Stimulated activated CD4-positive, alpha-beta T cell treated with anti-CD3 and anti-CD28 coated beads, Interleukin-12 subunit alpha, Interleukin-12 subunit beta, amount 100 ng/mL, for 4 hours (primary cell): ENCODE measurements at places on chromosomes 11 and 22.

DNA sequence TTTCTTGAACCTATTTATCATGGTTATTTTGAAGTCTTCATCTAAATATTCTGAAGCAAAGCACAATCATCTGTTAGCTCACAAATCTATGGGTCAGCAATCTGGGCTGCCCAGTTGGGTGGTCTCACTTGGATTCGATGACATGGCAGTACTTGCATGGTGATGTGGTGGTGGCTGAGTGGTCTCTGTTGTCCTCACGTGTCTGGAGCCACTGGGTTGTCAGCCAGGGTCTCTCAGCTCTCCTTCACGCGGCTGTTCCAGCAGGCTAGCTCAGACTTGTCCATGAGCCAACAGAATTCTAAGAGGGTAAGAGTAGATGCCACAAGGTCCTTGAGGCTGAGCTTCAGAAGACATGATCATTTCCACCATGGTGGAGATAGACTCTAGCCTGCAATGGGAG is 66.4 kb upstream of the KCNQ1OT1 start:
- DNase-seq = no peak

GRCh38 chr11:94964934-94965333 is 8.4 kb downstream of the CWC15 start:
- DNase-seq = no peak

GRCh38 chr22:48222742-48223487 is 1460.5 kb downstream of the TBC1D22A start:
- no peak for DNase-seq

GRCh38 chr11:62865635-62866034 is 15.1 kb upstream of the SLC3A2 start:
- no peak for DNase-seq

- peak; percentile 92 for DNase-seq
Observed at GRCh38 chr11:62881579-62882430, 1.1 kb downstream of the SLC3A2 start.

DNA sequence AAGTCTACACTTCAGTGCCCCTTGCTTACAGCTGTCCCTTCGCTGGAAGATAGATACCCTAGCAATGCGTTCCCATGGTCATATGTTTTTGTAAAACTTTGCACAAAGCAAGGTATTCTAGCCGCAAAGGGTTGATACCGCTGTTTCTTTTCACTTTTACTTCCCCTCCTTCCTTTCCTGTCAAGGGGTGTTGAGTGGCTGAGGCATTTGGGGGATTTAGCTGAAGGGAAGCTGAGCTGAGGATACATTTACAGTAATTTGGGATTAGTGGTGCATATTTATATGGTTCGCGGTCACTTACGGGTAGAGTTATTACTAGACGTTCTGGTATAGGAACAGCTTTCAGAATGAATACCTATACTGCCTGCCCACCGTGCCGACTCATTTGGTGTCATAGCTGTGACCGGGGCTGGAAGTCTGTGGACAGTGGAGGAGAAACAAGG is 86.9 kb upstream of the WNT11 start:
- no peak for DNase-seq

DNA sequence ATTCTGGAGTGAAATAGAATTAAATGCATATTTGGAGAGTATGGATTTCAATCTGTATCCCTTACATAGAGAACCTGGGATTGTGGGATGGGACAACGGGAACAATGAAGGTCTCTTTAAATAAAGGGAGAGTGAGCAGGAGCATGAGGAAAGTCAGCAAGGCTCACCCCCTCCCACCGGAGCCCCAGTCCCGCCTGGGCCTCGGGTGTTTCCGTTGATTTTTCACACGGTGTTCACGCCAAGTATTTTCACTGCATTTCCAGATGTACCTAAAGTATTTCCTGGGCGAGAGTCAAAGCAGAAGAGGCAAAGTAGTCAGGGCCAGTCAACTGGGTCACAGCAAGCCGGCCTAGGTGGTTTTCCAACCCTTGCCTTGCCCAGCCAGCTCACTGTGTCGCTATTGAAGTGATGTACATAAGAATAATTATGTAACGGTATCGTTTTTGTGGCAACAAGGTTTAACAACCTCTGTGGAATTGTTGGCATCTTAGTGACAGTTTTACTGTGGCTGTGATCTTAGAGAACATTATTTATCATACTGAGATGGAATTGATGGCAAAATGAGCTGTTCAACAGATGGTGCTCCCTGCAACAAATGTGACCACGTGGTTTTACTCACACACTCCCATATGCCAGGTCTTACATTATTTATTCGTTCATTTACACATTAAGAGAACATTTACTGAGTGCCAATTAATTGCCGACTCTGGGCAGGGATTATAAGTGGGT is 177.3 kb downstream of the ADAMTS15 start:
- DNase-seq = no peak

DNA sequence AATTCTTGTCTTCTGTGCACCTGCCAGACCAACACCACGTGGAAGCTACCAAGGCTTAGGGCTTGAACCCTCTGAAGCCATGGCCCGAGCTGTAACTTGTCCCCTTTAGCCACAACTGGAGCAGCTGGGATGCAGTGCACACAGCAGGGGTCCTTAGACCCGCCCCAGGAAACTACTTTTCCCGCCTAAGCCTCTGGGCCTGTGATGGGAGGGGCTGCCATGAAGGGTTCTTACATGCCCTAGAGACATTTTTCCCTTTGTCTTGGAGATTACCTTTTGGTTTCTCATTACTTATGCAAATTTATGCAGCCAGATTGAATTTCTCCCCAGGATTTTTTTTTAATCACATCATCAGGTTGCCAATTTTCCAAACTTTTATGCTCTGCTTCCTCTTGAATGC is 9.7 kb downstream of the PATE3 start:
- no peak for DNase-seq

DNA sequence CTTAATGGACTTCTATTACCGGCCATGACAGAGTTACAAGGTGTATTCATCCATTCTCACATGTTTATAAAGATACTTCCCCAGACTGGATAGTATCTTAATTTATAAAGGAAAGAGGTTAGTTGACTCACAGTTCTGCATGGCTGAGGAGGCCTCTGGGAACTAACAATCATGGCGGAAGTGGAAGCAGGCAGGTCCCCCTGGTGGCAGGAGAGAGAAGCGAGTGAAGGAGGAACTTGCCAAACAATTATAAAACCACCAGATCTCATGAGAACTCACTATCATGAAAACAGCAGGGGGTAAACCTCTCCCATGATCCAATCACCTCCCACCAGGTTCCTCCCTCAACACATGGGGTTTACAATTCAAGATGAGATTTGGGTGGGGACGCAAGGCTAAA is 170.0 kb upstream of the PDGFD start:
- DNase-seq = no peak

DNA sequence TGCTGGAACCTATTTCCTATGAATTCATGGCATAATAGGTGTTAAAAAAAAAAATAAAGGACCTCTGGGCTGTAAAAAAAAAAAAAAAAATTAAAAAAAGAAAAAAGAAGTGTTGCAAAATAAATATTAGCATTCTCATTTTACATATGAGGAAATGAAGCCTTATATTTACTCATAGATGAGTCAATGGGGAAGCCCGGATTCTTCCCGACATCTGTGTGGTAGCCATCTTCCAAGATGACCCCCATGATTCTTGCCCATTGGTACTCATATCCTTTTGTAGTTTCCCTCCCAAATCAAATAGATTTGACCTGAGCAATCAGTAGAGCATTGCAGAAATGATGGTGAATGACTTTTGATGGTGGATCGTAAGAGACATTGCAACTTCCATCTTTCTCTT is 3.0 kb upstream of the SWAP70 start:
- no peak for DNase-seq

DNA sequence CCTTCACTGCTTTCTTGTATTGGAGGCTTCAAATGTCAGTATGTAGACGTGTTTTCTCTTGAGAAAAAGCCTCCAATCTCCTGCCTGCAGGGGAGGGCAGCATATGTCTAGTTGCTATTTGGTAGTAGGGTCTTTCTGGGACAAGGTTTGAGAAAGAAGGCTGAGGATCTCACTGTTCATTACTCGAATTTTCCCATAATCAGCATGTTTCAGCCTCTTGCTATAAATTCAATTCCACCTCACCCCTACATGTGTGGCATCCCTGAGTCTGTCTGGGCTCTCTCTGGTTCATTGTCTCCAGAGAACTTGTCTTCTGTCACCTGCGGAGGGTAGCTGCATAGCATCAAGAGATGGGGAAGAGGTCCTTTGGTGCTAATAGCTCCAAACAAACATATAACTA is 19.5 kb upstream of the CCDC83 start:
- no peak for DNase-seq

GRCh38 chr11:499201-500076 is 7.6 kb downstream of the RNH1 start:
- DNase-seq = no peak

DNA sequence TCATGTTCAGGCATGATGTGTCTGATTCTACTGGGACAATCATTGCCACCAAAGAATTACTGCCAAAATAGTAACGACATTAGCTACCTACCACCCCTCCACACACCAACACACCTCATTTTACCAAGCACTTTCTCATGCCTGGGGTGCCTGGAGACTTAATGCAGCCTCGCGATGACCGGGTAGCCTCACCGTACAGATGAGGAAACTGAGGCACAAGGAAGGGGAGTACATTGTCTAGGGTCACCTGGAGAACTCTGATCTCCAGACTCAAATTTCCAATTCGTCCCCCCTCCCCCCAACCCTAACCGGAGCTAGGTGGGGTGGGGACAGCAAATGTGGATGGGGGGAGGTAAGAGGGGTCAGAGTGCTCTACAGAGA is 2.7 kb upstream of the RTN4RL2 start:
- no peak for DNase-seq

DNA sequence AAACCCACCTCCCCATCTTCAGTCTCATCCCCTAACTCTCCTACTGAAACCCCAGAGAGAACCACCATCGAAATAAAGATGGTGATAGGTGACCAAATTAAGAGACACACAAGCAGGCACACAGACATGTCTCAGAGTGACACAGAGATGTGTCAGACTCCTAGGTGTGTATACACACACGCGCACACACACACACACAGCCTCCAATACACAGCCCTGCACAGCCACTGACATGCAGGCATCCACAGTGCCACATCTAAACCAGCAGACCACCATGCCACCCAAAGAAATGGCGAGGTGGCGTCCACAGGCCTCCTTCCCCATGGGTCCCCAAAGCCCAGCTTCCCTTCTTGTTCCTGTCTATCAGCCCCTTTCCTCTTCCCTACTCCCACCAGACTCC is 27.4 kb downstream of the NRXN2 start:
- DNase-seq = no peak

DNA sequence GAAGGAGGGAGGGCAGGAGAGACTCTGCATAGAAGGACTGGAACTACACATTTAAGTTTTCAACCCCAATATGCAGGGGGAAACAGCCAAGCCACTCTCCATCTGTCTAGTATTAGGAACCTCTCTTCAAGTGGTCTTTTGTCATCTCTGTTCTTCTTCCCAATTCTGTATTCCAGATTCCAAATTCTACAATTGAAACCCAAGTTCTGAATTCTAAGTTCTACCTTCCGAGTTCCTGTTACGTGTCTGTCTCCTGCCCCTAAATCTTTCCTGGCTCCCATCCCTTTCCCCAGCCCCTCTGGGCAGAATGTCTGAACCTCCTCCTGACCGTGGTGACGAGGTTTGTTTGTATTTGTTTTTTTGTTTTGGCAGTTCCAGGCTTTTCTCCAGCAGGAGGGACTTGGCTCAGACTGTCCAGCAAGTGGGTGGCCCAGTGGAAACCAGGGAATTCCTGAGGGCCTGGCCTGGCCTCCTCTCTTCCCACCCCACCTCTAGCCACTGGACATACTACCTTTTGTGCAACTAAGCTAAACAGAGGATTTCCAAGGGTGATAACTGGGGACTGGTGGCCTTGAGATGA is 1.6 kb upstream of the THOC5 start:
- no peak for DNase-seq

GRCh38 chr11:69811431-69811830 is 7.8 kb downstream of the FGF3 start:
- DNase-seq = no peak

- DNase-seq = no peak
Observed at GRCh38 chr11:26994631-26995095, 751 bp downstream of the FIBIN start.

DNA sequence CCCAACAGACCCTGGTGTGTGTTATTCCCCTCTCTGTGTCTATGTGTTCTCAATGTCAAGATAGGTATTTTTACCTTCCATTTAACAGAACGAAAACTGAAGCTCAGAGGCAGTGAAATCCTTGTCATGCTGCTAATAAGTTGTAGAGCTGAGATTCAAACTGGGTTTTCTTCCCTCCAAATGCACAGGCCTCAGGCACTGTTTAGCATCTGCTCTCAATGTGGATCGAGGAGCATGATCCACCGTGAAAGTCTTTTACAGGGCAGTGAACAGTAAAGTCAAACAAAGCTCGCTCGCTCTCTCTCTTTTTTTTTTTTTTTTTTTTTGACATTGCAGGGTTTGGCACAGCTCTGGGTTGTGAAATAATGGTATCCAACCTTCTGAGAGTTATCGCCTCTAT is 401.0 kb upstream of the SYN3 start:
- DNase-seq = no peak

GRCh38 chr11:36702330-36703054 is 104.5 kb upstream of the RAG2 start:
- DNase-seq = no peak

DNA sequence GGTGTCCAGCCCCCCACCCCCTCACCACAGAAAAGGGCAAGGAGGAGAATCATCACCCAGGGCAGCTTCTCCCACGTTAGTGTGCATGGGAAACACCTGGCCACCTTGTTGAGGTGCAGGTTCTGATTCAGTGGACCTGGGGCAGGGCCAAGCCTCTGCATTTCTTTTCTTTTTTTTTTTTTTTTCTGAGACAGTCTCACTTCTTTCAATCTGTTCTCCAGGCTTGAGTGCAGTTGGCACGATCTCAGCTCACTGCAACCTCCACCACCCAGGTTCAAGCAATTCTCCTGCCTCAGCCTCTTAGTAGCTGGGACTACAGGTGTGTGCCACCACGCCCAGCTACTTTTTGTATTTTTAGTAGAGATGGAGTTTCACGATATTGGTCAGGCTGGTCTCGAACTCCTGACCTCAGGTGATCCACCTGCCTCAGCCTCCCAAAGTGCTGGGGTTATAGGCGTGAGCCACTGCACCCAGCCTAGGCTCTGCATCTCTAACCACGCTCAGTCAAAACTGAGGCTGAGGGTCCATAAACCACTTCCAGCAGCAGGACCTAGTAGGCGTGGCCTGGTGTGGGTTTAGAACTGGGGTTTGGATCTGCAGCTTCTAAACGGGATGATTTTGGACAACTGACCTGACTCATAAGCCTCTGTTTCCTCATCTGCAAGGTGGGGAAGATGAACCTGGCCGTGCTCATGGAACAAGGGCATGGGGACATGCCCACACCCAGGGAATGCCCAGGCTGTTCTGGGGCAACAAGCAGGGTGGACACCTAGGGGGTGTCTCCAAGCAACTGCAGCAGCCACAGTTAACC is 734 bp downstream of the ZP1 start:
- no peak for DNase-seq
